NCI-H510A treated with DMSO at 0.1 percent for 48 hours (cell line): ENCODE measurements at places on chromosomes 4 and X.

DNA sequence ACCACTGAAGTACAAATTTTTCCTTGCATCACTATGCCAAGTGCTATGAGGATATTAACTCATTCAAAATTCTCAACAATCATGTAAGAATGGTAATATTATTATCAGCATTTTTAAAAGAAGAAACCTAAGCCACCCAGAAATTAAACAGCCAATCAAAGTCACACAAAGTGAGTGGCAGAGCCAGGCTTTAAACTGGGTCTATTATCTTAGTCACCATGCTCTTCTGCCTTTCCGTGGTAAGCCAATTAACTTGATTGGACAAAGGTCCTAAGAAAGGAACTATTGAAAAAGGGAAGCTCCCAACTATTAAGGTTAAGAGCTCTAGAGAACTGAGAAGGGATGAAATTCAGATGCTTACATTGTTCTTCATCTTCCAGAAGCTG is 111.5 kb downstream of the ASB9 start:
- no peak for DNase-seq

- DNase-seq: no peak
Observed at GRCh38 chr4:137310593-137311490, 221.5 kb downstream of the PCDH18 start.

DNA sequence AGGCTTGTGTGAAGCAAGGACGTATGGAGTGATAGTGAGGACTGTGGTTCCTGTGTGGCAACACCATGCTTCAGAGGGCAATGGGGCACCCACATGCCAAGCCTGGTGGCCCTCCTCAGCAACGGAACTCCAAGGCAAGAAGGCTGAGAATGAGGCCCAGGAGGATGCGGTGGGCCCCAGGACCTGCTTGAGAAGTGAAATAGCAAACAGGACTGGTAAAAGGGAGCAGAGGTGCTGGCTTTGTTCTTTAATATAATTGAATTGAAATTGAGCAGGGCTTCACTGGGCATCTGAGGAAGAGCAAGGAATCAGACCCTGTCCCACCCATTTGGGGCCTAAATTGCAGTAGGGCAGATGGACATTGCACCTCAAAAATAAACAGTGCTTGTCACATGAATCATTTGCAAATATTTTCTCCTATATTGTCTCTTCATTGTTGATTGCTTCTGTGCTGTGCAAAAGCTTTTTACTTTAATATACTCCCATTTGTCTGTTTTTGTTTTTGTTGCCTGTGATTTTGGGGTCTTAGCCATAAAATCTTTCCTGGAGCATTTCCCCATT is 2.3 kb downstream of the TMEM187 start:
- no peak for DNase-seq

DNA sequence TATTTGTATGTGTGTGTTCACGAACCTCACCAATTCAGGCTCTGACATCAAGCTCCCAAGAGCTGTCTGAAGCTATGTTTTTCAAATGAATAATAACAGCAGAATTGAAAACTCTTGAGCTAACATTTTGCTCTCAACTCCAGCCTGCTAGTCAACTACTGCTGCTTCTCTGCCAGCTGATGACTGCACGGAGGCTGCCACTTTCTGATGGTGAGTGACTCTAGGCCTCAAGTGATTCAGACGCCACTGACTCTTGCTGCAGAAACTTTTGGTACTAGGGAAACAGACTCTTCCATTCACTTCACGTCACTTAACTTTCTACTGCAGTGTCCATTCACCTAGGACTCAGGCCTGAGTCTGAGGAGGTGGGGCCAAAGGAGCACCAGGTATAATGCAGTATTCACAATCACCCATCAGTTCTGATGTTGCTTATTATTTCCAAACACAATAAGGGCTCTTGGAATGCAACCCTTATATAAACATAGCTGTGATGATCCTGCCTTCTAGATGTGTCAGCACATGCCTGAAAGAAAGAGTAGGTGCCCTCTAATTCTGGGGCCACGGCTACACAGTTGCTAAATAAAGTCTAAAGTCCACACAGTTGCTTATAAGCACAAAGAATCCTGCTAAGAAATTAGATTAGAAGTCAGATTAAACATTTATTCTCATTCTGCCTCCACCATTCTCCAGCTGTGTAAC is 16.0 kb downstream of the PRDM8 start:
- DNase-seq: no peak

DNA sequence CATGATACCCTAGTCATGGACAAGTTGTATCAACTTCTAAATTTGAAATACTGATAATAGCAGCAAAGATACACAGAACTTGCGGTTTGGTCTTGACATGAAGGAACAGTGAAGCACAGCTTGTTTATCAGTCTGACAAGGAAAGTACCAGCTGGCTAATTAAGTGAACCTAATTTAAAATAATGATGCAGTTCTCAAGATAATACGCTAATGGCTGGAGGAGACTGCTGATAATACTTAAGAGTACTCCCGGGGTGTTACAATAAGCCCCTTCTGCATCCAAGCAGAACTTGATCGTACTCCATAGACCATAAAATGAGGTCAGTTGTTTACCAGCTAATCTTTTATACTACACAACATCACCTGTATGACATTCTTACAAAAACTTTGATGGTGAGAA is 697.5 kb downstream of the FSTL5 start:
- no peak for DNase-seq

- no peak for DNase-seq
Observed at GRCh38 chrX:65575022-65575421, 40.4 kb upstream of the LAS1L start.

GRCh38 chr4:40335525-40335894 is 377 bp downstream of the CHRNA9 start:
- no peak for DNase-seq

- no peak for DNase-seq
Observed at GRCh38 chr4:94413085-94413840, 38.5 kb upstream of the PDLIM5 start.
